ENCODE measurements at places on chromosomes 2 and 18.
A peak's percentile ranks its signal among the peaks of the same experiment; 100 is the strongest.

- H3K4me1 ChIP-seq: no peaks in the 10 kb centered on the region
- no peaks in the 10 kb centered on the region for H3K27me3 ChIP-seq
- no peak overlapping the region for H3K27ac ChIP-seq
- DNase-seq: peak; percentile 17
- H3K36me3 ChIP-seq: no peaks in the 10 kb centered on the region
These were observed 568.3 kb downstream of the LRRTM4 start for GRCh38 chr2:76953733-76954347.

DNA sequence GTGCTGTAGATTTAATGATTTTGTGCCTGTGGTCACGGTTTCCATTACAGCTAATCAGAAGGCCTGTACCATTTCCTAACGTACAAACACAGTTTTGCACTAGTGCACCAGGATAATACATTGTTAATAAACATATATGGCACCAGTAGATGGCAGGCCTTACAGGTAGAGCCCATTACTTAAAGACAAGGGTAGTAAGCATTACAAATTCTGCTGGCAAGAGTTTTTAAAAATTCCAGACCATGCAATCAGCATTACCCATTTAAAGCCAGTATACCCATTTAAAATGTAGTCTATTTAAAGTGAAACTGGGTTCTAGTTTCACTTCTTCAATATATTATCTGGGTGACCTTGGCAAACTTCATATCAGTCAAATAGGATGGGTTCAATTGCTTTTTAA, 224.2 kb downstream of the NUP35 start:
- no peak overlapping the region for H3K4me3 ChIP-seq
- no peaks in the 10 kb centered on the region for H3K27me3 ChIP-seq
- H3K27ac ChIP-seq: no peak overlapping the region
- DNase-seq: peak; percentile 38
- H3K36me3 ChIP-seq: no peaks in the 10 kb centered on the region

- no peaks in the 10 kb centered on the region for H3K36me3 ChIP-seq
- no peaks in the 10 kb centered on the region for H3K27me3 ChIP-seq
- H3K4me3 ChIP-seq: no peak overlapping the region
- DNase-seq: no peak
- no peaks in the 10 kb centered on the region for H3K4me1 ChIP-seq
These were observed 243.0 kb upstream of the SPRED2 start for GRCh38 chr2:65675350-65675749.

DNA sequence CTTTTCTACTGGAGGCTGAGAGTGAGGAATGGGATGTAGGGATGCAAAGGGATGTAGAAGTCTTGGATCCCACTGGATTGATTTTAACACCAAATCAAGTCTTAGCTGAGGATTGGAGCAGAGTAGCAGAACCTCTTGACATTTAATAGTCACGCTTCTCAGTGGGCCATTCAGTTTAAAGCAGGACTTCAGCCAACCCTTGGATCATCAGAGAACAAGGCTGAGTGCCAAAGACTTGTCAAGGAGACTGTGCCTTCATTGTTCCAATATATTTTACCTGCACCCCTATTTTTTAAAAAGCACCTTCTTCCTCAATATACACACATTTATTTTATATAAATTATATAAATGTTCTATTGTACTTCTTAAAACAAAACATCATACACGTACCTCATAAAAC, 242.4 kb upstream of the ST6GAL2 start:
- H3K4me1 ChIP-seq: no peaks in the 10 kb centered on the region
- no peaks in the 10 kb centered on the region for H3K36me3 ChIP-seq
- H3K4me3 ChIP-seq: no peak overlapping the region
- H3K27me3 ChIP-seq: no peaks in the 10 kb centered on the region
- H3K27ac ChIP-seq: no peak overlapping the region
